BJ (cell line): ENCODE measurements at places on chromosomes 5 and 9. TPM values are rescaled to one million over a fixed set of nuclear protein-coding genes. Genes with fewer than 3 reads are reported as not detected.
A peak's percentile ranks its signal among the peaks of the same experiment; 100 is the strongest.

The KCNN2 gene
- polyA plus RNA-seq = 4.6 and 5.1 TPM in 2 replicates

- DNase-seq = no peak
Measured at GRCh38 chr9:126499911-126500599, 113.7 kb upstream of the LMX1B start.

- no peak for DNase-seq
Measured at GRCh38 chr5:73903169-73903568, 277.2 kb downstream of the ARHGEF28 start.

DNA sequence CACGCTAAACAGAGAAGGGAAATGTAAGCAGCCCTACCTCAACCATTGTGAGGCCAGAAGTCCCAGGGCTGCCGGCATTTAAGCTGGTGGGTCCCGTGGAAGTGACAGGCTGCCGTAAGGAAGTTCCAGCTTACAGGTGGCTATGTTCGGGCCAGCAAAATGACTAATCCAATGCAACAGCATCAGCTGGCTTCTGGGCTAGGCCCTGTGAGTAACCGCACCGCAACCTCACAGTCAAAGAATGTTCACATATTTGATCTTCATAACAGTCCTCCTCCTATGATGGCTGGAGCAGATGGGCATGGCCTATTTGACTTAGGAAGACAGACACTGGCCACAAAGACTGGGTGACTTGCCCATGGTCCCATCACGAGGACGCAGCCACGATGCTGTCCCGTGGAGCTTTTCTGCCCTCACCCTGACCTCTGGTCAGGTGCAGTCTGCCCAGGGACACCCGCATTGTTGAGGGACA is 88.2 kb downstream of the LIFR start:
- peak; percentile 58 for DNase-seq

DNA sequence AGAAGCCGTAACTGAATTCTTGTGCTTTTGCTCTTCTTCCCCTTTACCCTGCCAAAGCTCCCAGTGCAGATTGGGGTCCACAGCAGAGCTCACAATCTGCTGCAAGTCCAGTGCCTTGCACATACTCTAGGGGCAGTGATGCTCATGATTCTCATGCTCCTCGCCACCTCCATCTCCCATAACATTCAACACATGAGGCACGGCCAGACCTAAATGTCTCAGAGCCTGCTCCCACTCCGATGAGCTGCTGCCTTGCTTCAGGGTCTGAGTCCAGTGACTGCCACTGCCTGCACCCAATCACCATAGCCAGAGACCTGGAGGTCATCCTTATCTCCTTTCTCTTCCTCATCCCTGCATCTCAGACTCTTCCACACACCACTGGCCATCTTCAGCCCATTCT is 10.5 kb downstream of the CSF1R start:
- no peak for DNase-seq

DNA sequence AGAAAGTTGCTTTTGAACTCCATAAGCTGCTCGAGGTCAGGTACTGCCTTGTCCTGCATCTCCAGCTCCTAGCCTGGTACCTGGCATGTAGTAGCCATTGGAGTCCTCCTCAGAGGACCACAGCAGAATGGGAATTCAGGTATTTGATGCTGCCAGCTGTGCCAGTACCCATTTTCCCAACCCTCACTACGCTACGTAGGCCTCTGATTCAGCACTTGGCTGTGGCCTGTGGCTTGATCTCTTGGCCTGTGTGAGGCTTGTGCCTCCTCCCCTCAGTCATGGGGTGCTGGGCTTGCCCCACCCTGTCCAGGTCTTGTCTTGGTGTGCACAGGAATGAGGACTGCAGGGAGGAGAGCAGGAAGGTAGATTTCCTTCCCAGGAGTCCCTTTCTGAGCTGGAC is 11.8 kb downstream of the OTULIN start:
- no peak for DNase-seq

- DNase-seq = no peak
Measured at GRCh38 chr5:77168879-77169244, 41.6 kb upstream of the PDE8B start.

- no peak for DNase-seq
Measured at GRCh38 chr9:79535534-79535933, 36.2 kb upstream of the TLE4 start.

The NDUFS6 gene
- polyA plus RNA-seq = 26.6 and 34.1 TPM in 2 replicates

- DNase-seq = peak; percentile 63
Measured at GRCh38 chr5:67255881-67256280, 59.3 kb upstream of the CD180 start.

DNA sequence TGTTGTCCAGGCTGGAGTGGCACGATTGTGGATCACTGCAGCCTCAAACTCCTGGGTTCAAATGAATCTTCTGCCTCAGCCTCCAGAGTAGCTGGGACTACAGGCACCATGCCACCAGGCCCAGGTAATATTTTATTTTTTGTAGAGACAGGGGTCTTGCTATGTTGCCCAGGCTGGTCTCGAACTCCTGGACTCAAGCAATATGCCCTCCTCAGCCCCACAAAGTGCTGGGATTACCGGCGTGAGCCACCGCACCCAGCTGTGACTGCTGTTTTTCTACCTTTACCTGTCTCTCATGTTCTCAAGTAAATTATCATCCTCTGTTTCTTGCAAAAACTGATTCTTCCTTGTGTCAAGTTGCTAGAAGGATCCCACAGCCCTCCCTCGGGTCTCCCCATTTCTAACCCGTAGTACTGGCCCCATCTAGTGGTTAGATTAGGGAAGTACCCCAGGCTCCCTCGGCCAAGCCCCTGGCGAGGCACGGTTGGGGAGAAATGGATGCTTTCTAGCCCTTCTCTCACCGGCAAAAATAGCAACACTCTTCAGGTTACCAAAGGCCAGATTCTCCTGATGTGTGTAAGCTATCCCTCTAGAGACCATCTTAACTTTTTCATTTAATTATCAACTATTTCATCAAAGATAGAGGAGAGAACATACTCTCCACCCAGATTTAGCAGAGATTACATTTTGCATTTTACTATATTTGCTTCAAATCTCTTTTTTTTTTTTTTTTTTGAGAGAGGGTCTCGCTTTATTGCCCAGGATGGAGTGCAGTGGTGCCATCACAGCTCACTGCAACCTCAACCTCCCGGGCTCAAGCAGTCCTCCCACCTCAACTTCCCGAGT is 19.2 kb upstream of the TOR1B start:
- DNase-seq = no peak

- DNase-seq = no peak
Measured at GRCh38 chr5:32565145-32565544, 20.2 kb upstream of the SUB1 start.

GRCh38 chr5:122374110-122374509 is 62.1 kb downstream of the SNCAIP start:
- DNase-seq = no peak

The NUTM2G gene
- not detected in 2 replicates for polyA plus RNA-seq

The SPATA31C1 gene
- polyA plus RNA-seq = not detected in 2 replicates

DNA sequence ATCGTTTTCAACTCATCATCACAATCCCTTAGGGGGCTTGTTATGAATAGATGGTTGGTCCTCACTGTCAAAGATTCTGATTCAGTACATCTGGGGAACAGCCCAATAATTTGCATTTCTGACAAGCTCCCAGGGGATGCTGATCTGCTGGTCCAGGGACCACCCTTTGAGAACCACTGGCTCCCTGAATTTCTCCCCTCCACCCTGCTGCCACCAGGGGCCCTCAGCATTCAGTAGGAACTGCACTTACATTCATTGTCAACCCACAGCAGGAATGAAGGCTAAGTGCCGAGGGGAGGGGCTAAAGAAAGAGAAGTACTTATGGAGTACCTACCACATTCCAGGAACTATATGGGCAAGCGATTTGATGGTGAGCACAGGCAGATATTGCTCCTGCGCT is 85.9 kb downstream of the BOD1 start:
- DNase-seq = no peak

DNA sequence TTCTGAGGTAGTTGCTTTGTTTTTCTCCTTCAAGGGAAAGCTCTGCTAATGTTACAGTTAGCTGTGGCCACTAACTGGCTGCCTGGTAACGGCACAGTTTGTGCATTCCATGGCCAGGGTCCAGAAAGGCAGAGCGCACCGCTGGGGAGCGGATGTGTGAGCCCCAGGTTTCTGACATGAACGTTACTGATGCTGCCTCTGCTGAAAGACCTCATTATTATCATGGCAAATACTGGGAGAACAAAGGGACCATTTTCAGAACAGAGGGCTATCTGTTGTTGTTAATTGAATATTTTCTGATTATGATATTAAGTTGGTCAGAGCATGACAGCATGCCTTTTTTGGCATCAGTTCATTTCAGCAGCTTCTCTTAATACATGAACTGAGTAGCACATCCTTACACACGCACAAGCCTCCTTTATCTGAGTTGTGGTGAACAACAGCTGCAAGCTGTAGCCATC is 134.1 kb downstream of the NUDT12 start:
- peak; percentile 84 for DNase-seq

DNA sequence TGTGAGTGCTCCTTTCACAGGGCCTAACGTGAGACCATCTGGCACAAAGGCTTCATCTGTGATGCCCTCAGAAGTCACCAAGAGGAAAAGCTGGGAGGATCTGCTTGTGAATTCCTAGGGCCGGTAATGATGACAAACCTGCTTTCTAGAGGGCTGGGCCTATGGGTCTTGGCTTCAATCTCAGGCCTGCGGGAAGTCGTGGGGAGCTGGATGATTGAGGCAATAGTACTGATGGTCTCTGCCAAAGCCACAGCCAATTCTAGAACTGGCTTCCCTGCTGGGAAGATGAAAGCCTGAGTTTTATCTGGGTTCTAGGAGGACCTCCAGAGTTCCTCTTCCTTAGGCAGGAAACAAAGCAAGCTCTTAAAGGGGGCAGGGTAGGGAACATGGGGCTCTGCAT is 102.7 kb downstream of the TMEM215 start:
- DNase-seq = no peak

DNA sequence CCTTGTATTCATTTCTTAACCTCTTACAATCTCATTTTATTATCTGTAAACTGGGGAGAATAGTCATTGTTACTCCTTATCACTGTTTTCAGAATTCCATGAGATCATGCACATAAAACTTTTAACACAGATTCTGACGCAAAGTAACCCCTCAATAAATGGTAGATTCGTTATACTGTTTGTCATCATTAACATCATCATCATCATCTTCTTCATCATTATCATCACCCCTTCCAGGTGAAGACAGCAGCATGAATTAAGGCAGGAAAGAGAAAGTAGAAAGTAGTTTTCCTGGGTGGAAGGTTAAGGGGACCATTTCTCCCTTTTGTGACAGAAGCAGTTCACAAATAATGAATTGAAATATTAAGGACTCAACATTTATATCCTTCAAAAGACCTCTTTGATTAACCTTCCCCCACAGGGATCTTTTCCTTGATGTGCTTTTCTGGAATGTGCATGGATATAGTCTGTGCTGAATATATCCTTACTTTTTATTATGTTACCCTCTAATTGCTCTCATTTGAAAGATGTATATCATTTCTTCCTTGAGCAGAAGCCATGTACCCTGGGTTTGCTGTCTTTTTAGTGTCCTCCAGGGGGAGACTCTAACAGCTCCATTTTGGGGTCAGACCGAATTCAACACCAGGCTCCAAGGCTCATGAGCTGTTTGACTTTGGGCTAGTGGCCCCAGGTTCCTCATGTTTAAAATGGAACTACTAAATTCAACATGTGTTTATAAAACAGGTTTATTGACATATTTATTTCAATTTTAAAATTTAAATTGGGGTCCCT is 1029.9 kb upstream of the WWC1 start:
- no peak for DNase-seq

- DNase-seq = no peak
Measured at GRCh38 chr5:68449380-68449779, 233.8 kb downstream of the PIK3R1 start.

DNA sequence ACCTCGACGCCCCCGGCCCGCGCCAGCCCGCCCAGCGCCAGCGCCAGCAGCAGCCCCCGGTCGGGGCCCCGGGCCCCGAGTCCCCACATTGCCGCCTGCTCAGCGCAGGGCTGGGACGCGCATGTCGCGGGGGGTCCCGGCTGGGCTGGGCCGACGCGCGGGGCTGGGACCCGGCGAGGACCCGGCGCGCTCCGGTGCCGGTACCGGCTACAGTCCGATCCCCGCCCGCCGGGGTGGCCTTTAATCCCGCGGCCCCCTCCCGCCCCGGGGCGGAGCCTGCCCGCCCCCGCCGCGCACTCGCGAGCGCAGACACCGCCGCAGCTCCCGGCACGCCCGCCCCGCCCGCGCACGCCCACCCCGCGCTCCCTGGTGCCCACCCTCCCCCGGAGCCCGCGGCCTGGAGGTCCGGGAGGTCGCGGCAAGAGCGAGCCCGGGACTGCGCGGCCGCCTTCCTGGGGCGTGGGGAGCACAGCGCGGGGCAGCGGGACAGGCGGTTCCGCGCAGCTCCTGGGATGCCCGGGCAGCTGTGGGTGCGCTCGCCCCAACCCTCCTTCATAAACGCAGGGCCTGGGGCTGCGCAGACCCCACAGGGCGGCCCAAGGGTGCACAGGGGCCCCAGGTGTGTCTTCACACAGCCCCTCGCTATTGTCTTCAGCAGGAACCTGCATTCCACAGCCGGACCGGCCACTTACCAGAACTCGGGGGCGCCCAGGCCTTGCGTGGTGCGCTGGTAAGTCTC is at the start of gene SLC9A3:
SLC9A3 (minus strand) TSS at position 216 of the 739 bp plus-strand sequence.
- no peak for DNase-seq

The NR5A1 gene
- not detected in 2 replicates for polyA plus RNA-seq

DNA sequence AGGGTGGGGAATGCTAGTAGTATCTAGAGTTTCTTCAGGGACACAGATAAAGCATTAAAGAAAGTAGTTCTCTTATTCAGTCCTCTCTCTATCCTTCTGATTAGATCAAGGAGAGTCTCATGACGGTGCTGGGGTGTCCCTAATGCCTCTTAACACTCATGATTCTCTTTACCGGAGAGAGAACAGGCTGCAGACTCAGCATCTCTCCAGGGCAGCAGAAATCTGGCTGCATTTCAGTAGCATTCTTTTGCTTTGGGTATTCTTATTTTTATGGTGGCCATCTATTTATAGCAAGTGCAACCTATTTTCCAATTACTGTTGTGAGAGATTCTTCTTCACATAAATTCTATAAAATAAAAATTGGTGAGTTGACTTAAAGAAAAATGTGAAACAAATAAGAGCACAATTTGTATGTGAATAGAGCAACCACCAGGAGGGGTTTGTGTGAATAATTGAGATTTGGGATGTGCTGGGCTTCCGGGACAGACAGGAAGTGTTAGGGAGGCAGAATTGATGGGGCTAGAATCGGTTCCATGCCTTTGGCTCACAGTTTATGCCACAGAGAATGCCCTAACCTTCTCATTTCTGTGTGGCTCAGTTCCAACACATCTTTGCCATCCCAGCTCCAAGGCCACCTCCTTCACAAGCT is 23.8 kb upstream of the BOD1 start:
- no peak for DNase-seq

DNA sequence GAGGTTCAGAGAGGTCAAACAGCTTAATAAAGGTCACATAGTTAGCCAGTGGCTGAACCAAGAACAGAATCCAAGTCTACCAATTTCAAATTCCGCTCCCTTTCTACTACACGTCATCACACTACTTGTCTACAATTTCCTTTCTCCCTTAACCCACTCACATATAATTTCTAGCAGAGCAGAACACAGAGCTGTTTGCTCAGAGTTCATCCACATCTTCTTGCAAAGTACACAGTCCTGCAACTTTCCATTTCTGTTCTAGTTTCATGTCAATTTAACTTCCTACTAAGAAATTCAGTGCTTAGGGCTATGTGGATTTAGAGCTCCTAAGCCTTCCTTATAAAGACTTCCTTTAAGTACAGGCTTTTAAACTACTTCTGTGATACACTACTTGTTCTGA is 61.3 kb downstream of the MEGF9 start:
- DNase-seq = no peak
